ENCODE measurements at places on chromosomes 11 and 22. TPM values are rescaled to one million over a fixed set of nuclear protein-coding genes. Genes with fewer than 3 reads are reported as not detected.

PUS3 gene
- polyA plus RNA-seq: 10.7 TPM

CERK gene
- 24.3 TPM for polyA plus RNA-seq

FAM111A gene
- polyA plus RNA-seq: 31.6 TPM

SERHL2 gene
- 5.0 TPM for polyA plus RNA-seq

OR51B2 gene
- not detected for polyA plus RNA-seq

SFI1 gene
- 10.1 TPM for polyA plus RNA-seq

ANKK1 gene
- polyA plus RNA-seq: not detected

RASL10A gene
- 0.13 TPM for polyA plus RNA-seq

PHF21B gene
- not detected for polyA plus RNA-seq

FXYD6 gene
- polyA plus RNA-seq: 0.20 TPM

MYBPC3 gene
- polyA plus RNA-seq: 0.08 TPM

ST14 gene
- polyA plus RNA-seq: not detected

LRRC56 gene
- 0.72 TPM for polyA plus RNA-seq

RNF141 gene
- polyA plus RNA-seq: 46.9 TPM

SHISA8 gene
- polyA plus RNA-seq: not detected

POLR2F gene
- polyA plus RNA-seq: 146 TPM

TREH gene
- polyA plus RNA-seq: 0.09 TPM

OR5A1 gene
- polyA plus RNA-seq: not detected

EMID1 gene
- not detected for polyA plus RNA-seq

CAVIN3 gene
- 301 TPM for polyA plus RNA-seq

MED19 gene
- polyA plus RNA-seq: 37.1 TPM

MRPL21 gene
- polyA plus RNA-seq: 122 TPM

DEPDC5 gene
- 5.7 TPM for polyA plus RNA-seq

TRIM6 gene
- polyA plus RNA-seq: 1.9 TPM

SMIM35 gene
- polyA plus RNA-seq: not detected

CASP4 gene
- polyA plus RNA-seq: 76.3 TPM

MUC6 gene
- polyA plus RNA-seq: not detected

ACCS gene
- 10.3 TPM for polyA plus RNA-seq

GGT1 gene
- 0.14 TPM for polyA plus RNA-seq

MGAT3 gene
- not detected for polyA plus RNA-seq

Data from GM23248 (cell line).